ENCODE measurements at places on chromosomes 5 and 9.
A peak's percentile ranks its signal among the peaks of the same experiment; 100 is the strongest.

GRCh38 chr9:37480759-37481158 lies 5.0 kb upstream of the POLR1E start:
- no peak for DNase-seq

DNA sequence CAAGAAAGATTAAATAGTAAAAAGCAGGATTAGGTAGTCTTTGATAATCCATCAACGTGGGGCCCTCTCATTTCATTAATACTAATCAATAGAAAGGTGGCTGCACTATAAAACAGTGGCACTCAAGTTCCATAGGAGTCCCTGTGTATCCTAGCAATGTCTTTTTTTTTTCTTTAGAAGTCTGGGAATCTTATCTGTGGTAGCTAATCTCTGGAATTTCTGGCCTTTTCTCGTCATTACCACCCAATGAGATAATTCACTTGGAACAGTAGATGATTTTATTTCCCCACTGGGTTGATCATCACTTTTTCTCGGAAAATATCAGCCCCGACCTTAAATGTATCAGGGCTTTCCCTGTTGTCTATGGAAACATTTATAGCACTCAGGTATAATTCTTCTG lies 86.8 kb upstream of the CDH6 start:
- DNase-seq, result peak; percentile 90

DNA sequence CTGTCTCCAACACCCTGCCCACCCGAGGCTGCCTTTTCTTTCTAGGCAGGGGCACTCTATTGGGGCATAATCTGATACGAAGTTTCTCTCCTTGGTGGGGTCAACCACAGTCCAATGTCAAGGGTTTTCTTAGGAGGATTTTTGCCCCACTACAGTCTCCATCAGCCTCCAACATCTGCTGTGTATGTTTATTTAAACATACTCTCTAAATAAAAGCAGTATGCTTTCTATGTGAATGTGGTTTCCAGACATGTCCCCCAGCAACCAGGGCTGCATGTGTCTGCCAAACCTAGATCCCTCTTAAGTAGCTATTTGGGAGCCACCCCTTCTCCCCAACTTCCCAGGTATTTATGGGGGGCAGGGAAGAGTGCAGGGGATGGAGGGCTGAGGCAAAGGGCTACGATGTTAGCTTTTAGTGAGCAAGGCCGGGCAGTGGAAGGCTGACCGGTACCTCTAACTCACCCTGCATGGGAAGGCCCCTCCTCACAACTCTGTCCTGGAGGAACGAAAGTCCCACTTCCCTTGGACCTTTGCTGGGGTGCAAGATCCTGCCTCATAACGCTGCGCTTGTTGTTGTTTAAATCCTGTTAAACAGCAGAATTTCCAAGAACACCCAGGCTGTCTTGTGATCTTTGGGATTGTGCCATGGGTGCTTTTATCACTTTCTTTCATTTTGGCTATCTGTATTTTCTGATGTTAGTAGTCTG lies 75.4 kb downstream of the NREP start:
- peak; percentile 56 for DNase-seq

GRCh38 chr5:36623832-36624231 lies 17.4 kb downstream of the SLC1A3 start:
- DNase-seq, result no peak

DNA sequence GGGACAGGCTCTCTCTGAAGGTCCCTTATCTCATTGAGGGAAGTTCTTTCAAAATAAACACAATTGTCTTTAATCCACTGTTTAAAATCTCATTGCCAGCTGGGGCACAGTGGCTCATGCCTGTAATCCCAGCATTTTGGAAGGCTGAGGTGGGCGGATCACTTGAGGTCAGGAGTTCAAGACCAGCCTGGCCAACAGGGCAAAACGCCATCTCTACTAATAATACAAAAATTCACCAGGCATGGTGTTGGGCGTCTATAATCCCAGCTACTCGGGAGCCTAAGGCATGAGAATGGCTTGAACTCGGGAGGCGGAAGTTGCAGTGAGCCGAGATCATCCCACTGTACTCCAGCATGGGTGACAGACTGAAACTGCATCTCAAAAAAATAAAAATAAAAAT lies 8.3 kb upstream of the NDFIP1 start:
- no peak for DNase-seq

GRCh38 chr5:140855772-140856674 lies at the start of gene PCDHA10:
TSS of gene PCDHA10 (plus strand) at chr5:140855897. CDS start at chr5:140856049, 152 bp downstream.
- DNase-seq, result peak; percentile 2

- no peak for DNase-seq
Observed at GRCh38 chr9:126116351-126117157, 210.1 kb upstream of the MVB12B start.

GRCh38 chr9:75463871-75464270 lies 375.6 kb downstream of the OSTF1 start:
- no peak for DNase-seq

- DNase-seq, result no peak
Observed at GRCh38 chr5:169283887-169284286, 17.1 kb downstream of the SLIT3 start.

- no peak for DNase-seq
Observed at GRCh38 chr5:1077491-1078020, 34.3 kb downstream of the SLC12A7 start.

DNA sequence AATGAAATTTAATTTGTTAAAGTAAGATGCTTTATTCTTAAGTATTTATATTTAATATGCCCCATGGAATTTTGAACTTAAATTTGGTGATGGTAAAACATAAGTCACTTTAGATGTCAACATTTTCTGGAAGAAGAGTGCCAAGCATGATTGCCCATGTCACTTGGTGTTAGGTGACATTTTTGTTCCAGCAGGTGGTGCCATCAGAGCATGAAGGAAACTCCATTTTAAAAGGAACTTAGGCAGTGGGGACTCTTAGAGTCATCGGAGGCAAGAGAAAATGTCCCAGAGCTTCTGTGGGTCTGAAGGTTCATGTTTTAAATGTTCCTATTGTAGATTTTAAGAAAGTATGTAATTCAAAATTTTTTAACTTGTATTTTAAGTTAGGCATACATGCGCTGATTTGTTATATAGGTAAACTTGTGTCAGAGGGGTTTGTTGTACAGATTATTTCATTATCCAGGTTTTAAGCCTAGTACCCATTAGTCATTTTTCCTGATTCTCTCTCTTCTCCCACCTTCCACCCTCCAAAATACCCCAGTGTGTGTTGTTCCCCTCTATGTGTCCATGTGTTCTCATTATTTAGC lies 789.3 kb downstream of the SEMA5A start:
- peak; percentile 49 for DNase-seq
